ENCODE measurements at places on chromosomes 12 and 14.

DNA sequence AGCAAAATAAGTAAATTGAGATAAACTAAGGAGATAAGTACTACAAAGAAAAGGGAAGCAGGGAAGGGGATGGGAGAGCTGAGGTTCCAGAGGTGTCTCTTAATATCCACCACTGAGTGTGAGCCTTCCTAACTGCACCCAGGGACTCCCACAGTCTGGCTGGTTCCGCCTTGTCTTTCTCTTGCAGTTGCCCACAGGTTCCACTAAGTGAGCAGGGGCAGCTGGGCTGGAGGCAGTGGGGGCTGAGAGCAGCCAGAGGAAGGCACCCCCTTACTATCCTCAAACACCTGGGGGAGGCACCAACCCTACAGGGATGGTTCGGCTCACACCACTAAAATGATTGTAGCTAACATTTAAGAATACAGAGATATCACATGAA lies 214.9 kb downstream of the SLC41A2 start:
- no peak for DNase-seq

DNA sequence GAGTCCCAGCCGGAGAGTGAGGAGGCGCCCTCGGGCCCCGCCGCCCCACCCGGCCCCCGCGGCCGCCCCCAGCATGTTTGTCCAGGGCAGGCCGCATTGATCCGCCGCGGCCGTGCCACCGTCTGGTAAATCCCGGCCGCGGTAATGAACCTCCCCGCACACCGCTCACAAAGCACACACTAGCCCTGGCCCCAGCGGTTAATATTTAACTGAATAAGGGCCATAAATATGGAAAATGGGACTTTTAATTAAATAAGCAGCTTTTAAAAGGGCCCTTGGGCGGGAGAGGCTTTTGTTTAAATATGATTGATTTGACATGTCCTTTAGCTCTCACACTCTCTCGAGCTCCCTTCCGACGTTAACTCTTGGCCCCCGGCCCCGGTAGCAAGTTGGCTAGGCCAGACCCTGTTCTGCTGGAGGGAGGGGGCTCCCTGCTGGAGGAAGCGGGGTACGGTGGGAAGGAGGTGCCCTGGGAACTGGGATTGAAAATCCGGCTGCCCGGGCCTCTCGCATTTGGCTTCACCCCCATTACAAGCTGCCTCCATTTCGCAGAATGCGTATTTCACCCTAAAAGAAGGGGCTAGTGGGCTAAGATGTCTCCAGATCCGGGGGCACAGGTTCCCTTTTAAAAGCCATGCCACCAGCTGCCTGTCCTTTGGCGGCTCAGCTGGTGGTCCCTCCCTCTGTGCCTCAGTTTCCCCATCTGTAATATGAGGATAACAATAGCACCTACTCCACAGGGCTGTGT lies 199.8 kb downstream of the RBM19 start:
- no peak for DNase-seq

- no peak for DNase-seq
These were observed 111.8 kb downstream of the KIF26A start for GRCh38 chr14:104250175-104250574.

GRCh38 chr14:60636879-60637478 lies 12.3 kb downstream of the SIX1 start:
- DNase-seq: no peak

DNA sequence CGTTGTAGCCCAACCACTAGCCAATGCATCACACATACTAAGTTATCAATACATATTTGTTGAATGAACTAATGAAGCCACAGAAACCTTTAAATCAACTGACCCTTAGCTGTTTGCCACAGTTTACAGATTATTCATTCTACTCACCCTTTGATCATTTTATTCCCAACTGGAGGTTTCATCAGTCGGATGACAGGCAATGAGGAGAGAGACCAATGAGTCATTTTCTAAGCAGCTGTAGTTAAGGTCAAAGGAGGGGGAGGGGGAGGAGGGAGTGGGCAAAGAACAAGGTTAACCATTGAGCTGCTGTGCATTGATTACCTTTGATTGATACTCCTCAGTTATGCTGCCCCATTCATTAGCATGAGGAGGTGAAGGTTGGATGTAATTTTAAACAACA lies 469.5 kb downstream of the VRK1 start:
- DNase-seq: no peak

- no peak for DNase-seq
These were observed 63.2 kb downstream of the AMN start for GRCh38 chr14:102985665-102986064.

- DNase-seq: no peak
These were observed 4.2 kb downstream of the PRICKLE1 start for GRCh38 chr12:42585154-42585840.

DNA sequence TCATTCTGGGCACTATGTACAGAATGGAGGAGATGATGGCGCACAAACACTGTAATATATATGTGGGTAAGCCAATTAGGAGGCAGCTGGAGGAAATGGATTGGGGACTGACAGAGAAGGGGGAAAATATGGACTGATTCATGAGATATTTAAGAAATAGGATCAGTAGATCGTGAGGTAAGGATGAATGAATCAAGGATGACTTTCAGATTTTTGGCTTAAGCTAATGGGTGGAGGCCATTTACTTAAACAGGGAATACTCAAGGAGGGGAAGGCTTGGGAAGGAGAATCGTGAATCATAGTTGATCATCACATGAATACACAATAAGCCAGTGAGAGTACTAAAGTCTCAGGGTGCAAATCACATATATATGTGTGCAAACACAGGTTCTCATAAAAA lies 11.2 kb upstream of the GNPNAT1 start:
- peak; percentile 24 for DNase-seq

DNA sequence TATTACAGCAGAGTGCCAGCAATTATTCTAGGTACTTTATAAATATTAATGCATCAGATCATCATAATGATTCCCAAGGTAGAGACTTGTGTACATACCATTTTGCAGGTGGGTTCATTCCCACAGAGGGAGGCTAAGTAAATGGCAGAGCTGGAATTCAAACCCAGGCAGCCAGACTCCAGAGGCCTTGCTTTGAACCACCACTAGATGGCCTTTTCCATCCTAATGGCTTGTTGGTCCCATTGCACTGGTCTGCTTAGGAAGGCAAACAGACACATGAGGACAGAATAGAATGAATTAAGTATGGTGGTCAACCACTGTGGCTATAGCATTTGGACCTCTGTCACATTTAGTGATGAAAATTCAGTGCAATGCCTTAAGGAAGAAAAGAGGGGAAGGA lies 158.7 kb downstream of the METTL25 start:
- no peak for DNase-seq

- no peak for DNase-seq
These were observed 592 bp upstream of the USP15 start for GRCh38 chr12:62259631-62259992.

GRCh38 chr12:75260316-75260715 lies 50.7 kb upstream of the KCNC2 start:
- no peak for DNase-seq

GRCh38 chr14:52885230-52885629 lies 65.6 kb downstream of the FERMT2 start:
- DNase-seq: no peak

- no peak for DNase-seq
These were observed 6.1 kb downstream of the HNF1A start for GRCh38 chr12:120984351-120984898.

DNA sequence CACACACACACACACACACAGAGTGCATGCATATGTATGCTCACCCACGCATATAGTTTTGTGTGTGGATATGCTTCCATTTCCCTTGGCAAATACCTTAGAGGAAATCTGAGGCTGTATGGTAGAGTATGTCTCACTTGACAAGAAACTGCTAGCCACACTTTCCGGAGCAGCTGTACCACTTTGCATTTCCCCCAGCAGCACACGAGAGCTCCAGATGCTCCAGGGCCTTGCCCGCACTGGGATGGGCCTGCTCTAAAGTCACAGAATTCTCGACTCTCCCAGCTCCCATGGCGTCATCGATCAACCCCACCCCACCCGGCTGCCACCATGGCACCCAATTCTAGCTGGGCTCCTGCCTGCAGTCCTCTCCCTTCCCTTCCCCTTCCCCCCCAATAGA lies 21.9 kb downstream of the CLMN start:
- DNase-seq: no peak

- no peak for DNase-seq
These were observed 60.6 kb downstream of the PIWIL1 start for GRCh38 chr12:130398100-130398848.

- DNase-seq: no peak
These were observed 5.2 kb upstream of the SLC8B1 start for GRCh38 chr12:113340061-113340460.

DNA sequence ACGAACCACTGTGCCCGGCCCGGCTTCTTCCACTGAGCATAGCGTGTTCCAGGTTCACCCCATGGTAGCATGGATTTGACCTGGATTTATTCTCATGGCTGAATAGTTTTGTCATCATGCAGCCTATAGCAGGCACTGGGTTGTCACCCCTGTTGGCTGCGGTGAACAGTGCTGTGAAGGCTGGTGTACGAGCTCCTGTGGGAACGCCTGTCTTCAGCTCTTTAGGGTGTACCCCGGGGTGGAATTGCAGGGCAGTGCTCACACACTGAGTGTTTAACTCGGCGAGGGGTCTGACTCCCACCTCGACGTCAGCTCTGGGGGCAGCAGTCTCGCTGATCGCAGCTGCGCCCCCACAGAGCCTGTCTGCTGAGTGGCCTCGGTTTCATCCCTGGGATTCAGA lies 15.3 kb downstream of the MMP17 start:
- DNase-seq: no peak

DNA sequence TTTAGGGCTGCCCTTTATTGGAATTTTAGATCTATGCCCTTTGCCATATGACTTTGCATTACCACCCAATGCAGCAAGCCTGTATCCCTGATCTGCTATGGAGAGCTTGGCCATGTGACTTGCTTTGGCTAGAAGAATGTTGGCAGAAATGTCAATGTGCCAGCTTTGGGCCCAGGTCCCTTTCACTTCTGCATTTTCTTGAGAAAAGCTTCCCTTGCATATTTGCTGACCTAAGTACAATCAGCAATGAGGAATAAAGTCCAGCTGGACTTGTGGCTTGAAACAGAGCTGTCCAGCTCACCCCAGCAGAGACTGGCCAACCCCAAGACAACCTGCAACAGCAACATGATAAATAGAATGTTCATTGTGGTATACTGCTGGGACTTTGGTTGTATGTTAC lies 135.9 kb downstream of the PAH start:
- DNase-seq: no peak

DNA sequence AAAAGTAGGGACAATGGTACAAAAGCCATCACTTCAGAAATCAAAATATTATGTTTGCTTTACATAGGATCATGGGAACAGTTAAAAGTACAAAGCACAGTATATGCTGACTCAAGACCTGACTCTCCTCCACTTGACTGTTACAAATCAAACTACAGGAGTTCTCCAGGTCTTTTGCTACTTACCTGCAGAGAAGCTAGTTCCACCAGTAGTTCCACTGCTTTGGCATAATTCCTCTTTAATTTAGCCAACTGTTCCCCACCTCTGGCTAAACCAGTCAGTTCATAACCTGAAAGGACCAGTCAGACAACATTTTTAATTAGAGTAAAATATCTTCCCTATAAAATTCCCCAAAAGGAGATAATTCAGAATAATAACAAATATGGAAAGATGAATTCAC lies 14.0 kb downstream of the ATP6V1D start:
- no peak for DNase-seq

DNA sequence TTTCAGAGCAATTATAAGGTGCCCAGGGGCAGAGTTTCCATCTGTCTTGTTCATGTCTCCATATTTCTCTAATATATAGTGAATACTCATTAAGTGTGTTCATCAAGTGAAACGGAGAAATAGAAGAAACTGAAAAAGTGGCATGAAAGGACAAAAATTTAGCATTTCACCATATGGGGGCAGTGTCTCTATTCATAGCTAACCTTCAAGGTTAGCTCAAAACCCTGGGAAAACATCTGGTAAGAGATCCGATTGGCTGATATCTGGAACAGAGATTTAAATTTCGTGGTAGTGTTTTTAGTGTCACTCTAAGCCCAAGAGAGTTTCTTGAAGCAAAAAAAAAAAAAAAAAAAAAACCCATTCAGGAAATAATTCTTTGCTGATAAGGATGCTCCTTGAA lies 367.5 kb downstream of the DAD1 start:
- DNase-seq: no peak

DNA sequence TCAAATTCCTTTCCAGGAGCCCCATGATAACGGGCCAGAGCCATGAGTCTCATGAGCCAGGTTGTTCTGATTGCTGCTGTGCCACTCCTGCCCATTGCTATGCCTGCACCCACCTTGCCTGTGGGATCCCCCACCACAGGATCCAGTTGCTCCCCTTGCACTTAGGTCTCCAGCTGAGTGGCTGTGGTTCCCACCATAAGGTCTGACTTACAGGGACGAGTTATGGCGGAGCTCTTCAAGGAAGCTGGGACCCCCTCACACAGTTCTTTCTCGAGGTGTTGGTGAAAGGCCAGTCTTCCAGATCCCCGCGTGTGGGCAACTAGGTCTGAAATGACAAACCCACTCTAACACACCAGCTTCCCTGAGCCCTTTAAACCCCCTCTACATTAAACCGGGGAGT lies 111.9 kb upstream of the C14orf180 start:
- DNase-seq: no peak

DNA sequence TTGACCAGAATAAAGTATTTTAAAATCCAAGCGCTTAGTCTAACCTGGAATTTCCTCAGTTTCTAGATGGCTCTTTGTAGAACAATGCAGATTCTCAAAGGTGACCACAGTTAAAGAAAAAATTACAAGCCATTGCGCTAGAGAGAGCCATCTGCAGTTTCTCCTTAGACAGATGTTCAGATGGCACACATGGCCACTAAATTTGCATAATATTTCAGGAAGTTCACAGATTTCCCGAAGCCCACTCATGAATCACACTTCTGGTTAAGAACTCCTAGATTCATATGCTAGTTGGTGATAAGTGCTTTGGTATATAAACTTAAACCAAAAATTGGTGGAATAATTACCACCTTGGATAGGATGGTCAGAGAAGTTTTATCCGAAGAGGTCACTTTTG lies 749 bp downstream of the AKAP3 start:
- no peak for DNase-seq
